ENCODE measurements at places on chromosomes 4 and X.
A peak's percentile ranks its signal among the peaks of the same experiment; 100 is the strongest.

- DNase-seq: peak; percentile 65
Measured at GRCh38 chr4:159048166-159048886, 54.6 kb upstream of the RAPGEF2 start.

GRCh38 chrX:136268051-136269048, 17.1 kb upstream of the MAP7D3 start:
- no peak for DNase-seq

DNA sequence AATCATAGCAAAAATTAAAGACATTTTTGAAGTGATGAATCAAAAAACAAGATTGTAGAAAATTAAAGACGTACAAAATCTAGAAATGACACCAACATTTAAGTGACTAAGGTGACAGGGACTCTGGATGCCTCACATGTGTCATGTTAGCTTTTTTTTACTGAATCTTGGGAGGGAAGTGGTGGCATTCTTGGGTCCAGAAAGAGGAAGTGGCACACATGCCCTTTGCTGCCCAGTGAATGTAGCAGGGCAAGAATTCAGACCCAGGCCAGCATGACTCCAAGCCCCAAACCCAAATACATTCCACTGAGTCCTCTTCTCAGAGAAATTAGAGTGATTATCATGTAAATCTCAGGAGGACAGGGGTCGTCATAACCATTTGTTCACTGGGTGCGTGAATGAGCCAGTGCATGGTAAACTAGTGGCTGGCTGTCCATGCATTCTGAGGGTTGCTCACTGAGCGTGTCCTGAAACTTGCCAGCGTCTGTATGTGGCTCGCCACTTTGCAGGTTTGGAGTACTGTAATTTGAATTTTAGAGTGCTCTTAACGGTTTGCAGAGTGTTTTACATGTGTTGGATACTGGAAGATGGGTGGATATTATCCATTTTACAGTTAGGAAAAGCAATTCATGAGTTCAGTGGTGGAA, 55.4 kb upstream of the TBC1D14 start:
- DNase-seq: no peak

GRCh38 chrX:69067841-69068240, 97.4 kb downstream of the PJA1 start:
- no peak for DNase-seq

- DNase-seq: no peak
Measured at GRCh38 chr4:119646347-119647071, 17.9 kb upstream of the PDE5A start.

- peak; percentile 74 for DNase-seq
Measured at GRCh38 chrX:105645667-105646357, 176.5 kb upstream of the NRK start.

DNA sequence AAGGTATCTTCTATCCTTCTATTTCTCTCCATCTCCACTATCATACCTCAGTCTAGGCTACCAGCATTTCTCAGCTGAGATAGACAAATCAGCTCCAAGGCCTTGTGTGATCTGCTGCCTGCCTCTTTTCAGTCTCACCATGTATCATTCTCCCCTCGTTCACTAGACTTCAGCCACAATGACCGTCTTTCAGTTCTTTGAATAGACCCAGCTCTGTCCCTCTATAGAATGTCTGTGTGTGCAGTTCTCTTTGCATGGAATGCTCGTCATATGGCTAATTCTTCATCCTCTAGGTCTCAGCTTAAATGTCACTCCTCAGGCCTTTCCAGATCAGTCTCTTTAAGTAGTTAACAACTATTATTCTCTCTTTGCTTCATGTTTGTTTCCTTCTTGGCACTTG, 6.5 kb downstream of the IGBP1 start:
- no peak for DNase-seq

- peak; percentile 92 for DNase-seq
Measured at GRCh38 chr4:169899295-169899694, 126.9 kb downstream of the MFAP3L start.

- no peak for DNase-seq
Measured at GRCh38 chrX:10120331-10120730, 36.4 kb upstream of the CLCN4 start.

DNA sequence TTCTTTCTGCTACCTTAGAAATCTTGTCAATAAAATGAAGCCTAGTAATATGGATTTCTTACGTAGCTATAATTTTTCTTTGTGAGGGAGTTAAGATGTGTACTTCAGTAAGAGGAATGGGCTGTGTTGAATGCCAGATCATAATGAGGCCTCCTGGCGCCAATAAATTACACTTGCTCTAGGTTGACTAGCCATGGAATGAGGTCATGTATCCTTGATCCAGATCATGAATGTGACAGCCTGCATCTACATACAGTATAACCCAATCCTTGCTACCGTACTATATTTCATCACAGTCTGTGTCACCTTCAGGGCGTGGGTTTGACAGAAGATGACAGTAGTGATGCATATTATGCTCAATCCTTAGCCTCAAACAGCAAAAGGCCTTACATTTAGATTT, 36.2 kb downstream of the NHS start:
- no peak for DNase-seq

DNA sequence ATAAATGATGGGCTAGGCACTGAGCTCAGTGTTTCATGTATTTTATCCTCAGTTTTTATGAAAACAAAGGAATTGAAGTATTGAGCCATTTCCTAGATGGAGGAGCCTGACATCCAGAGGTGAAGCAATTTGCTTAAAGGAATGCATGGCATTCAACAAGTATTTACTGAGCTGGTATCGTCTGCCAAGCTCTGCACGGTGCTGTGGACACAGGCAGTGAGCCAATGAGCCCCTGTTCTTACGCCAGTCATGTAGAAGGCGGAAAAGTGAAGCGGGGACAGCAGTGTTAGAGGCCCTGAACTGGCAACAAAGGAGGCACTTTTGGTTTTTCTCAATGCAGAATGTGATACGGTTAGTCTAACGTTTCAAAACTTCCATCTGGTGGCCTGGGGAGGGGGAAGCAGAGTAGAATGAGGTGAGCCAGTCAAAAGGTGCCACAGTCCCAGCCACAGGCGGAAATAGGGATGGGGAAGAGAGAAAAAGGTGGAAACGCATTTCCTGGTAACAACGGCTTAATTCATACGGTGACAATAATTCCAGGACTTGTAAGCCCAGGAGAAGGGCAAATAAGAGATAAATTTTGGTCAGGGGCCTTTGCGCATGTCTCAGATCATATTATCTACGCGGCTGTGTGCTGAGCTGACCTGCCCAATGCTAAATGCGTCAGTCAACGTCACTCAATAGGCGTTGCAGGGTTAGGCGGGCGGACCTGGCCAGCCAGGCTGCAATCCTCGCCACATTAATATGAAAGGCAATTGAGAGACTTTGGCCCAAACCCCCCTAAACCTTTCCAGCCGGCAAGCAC, 133.9 kb downstream of the AFAP1 start:
- peak; percentile 55 for DNase-seq

DNA sequence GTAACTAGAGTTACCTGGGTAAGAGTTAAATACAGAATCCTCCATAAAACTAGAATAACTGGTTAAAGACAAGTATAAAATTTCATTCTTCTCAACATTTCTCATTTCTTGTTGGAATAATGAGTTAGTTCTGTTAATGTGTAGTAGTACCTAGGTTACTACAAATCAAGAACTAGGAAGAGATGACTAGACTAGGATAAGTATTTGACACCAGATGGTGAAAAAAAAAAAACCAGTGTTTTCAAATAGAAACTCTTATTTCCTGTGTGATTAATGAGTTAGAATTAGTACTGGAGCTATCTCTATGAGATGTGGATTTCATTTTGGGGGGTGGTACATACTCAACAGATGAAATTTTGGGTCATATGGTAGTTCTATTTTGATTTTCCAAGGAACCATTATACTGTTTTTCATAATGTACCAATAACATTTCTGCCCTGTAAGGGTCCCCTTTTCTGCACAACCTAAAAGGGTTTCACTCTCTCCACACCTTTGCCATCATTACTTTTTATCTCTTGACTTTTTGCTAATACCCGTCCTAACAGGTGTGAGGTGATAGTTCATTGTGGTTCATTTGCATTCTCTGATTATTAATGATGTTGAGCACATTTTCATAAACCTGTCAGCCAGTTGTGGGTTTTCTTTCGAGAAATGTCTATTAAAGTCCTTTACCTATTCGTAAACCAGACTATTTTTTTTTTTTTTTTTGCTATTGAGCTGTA, 1.7 kb upstream of the VCX start:
- no peak for DNase-seq

GRCh38 chrX:133648594-133648993, 233.3 kb upstream of the GPC4 start:
- DNase-seq: no peak

GRCh38 chr4:4256799-4257198, 8.8 kb upstream of the TMEM128 start:
- peak; percentile 41 for DNase-seq

DNA sequence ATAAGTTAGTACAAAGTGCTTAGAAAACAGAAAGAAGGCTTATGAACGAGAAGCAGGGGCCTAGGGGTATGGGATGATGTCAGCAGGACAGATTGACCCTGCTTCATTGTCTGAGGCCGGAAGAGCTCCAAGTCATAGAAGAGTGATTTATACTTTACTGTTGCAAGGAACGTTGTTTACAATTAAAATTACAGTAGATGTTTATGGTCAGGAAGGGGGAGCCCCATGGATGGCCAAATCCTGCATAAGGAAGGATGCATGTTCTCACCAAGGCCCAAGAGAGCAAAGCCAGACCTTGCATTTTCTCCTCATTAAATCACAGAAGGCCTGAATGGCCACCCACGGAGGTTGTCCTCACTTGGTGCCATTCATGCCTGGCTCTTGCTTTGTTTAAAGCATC, 115.3 kb downstream of the LDB2 start:
- no peak for DNase-seq

DNA sequence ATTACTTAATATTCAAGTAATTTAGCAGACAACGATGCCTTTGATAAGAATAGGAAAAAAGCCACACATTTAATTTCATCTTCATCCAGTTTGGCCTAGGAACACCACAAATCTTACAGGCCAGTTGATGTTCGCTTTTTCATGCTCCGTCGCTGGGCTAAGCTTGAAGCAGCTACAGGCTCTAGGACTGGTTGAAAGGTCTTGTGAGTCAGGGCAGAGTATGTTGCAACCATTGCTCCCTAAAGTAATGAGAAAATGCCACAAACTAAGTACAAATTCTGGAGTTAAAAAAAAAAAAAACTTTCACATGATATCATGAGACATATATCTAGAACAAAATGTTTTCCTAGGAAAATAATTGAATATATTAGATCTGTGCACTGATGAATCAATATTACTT, 123.8 kb downstream of the RPS6KA6 start:
- no peak for DNase-seq

- no peak for DNase-seq
Measured at GRCh38 chr4:154004507-154005170, 215.8 kb upstream of the SFRP2 start.

GRCh38 chrX:121216641-121217374, 169.4 kb downstream of the GLUD2 start:
- DNase-seq: no peak

GRCh38 chr4:14652522-14652921, 349.8 kb upstream of the CPEB2 start:
- no peak for DNase-seq

DNA sequence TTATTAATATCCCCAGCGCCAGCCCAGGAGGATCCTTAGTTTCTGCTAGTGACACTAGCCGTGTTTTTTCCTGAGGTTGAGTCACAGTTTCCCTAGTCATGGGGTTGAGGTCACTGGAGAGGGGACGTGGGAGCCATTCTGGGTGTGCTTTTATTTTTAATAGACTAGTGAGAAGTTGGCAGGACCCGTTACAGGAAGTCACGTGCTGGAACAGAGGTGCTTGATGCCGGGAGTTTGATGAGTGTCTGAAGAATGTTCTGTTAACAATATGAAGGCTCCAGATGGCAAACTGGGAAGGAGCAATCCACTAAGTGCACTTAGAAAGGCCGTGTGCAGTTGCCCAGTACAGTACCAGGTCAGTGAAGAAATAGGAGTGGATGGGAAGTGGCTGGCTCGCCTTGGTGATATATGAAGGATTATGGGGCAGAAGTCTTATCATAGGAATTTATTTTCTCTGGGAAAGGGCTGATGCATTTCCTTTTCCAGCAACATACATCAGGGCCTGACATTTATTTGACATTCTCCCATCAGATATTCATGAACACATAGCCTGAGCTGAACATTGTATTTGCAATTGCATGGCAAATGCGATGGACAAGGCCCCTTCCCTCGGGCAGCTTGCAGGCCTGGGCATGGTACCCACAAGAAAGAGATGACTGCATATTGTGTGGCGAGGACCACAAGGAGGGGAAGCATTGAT, 291.8 kb downstream of the FBXW7 start:
- DNase-seq: no peak

Data from mammary epithelial cell (primary cell).